ENCODE measurements at places on chromosomes 1 and 21.

DNA sequence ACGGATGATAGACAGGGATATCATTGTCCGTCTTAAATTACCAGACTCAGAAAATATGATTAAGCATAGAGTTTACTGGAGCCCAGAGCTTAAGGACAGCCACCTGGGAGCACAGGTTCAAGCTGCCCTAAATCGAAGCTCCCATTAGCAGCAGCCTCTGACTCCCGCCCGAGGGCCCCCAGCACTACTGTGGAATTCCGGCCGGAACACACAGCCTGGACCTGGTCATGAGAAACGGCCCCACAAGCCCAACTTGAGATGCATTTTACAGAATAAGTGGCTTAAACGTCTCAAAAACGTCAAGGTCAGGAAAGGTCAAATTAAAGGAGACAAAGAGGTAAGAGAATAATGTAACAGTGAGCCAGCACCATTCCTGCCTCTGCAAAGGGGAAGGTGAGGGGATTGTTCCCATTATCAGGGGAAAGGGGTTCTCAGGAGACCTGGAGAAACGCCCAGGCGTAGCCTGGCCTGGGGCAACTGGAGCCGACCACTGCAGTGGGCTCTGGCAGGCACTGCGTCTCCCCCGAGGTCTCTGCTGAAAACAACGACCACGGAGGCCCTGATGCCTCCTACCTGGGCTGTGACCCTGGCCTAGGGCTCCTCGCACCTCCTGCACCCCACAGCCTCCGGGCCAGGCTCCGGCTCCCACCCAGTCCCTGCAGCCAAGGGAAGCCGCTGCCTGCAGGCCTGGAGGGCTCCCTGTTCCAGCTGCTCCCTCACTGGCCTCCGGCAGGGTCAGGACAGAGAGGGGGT, 11.5 kb upstream of the COL6A1 start:
- DNase-seq: no peak

GRCh38 chr21:17513214-17514123, 626 bp downstream of the CXADR start:
- DNase-seq: no peak

DNA sequence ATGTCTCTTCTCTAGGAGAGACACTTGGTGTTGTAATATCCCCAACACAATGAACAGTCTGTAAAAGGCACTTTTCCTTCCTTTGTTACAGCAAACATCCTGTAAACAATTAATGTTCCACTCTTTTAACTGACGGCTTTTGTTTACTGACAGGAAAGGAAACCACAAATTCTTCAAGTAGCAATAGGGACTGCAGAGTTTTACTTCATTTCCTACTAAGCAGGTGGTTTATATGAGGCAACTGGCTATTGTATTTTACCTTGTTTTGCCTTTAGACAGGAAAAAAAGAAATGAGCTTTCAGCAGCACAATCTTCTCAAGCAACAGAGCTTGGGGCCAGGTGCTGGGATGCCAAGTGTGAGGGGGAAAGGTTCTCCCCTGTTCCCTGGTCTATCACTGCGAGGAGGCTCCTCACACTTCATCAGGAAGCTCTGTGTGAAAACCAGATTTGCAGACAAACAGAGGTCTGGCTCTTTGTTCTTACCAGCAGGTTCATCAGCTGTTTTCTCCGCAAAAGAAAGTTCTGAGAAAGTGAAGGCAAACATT, 51.2 kb downstream of the SIPA1L2 start:
- no peak for DNase-seq

GRCh38 chr21:33246506-33246905, 16.8 kb downstream of the IFNAR2 start:
- no peak for DNase-seq

GRCh38 chr1:201476670-201477344, 7.8 kb upstream of the PHLDA3 start:
- DNase-seq: no peak

- no peak for DNase-seq
Observed at GRCh38 chr1:230230948-230231773, 164.1 kb downstream of the GALNT2 start.

DNA sequence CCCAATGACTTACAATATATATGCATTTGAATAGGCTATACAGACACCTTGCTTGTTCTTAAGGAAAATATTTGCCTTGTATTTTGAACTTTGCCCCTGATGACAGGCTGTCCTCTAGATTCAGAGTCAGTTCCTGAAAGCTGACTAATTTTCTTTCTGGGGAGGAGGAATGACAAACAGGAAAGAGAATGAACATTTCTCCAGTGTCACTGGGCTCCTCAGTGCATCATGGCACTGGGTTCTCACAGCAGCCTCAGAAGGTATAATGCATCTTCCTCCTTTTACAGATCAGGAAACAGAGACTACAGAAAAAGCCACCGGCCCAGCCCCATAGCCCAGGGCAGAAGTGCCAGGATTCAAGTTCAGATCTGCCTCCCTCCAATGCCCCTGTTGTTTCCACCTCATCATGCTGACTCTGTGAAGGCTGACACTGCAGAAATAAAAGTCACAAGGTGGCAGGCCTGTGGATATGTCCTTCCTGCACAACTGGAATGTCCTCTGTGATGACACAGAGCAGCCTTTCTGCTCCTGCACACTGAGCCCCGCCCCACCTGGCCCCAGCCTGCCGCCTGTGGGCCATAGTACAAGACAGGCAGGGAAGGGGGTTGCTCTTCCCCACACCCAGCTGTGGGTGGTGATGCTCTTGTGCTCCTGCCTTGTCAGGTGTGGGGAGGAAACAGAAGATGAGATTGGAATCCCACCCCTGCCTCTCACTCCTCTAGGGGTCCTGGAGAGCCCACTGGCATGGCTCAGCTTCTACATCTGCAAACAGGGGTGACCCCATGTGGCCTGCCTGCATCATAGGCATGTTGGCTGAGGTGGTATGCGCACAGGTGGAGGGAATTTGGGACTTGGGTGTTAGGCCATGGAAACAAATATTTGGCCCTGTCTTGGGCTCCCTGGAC, 6.4 kb downstream of the TTC22 start:
- DNase-seq: no peak

DNA sequence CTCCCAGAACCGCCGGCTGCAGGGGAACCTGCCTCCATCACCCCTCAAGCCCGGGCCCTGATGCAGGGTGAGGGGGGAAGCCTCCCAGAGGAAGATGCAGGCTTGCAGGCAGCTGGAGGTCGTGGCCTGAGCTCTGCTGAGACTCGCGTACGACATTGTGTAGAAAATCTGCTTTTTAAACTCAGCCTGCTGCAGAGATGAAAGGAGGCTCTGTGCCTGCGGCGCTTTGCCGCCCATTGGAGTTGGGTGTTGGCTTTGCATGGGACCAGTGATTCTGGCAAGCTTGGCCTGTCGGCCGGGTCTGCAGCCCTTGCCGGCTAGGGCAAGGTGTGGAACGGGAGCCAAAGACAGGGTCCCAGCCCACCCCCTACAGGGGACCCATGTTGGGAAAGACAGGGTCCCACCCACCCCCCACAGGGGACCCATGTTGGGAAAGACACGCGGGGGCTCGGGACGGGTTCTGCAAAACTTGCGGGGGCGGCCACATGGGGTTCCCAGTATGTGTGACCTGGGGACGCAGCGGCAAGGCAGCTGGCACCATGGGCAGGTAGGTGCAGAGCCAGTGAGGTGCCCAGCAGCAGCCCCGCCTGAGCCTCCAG, 55.6 kb downstream of the SLX9 start:
- no peak for DNase-seq

DNA sequence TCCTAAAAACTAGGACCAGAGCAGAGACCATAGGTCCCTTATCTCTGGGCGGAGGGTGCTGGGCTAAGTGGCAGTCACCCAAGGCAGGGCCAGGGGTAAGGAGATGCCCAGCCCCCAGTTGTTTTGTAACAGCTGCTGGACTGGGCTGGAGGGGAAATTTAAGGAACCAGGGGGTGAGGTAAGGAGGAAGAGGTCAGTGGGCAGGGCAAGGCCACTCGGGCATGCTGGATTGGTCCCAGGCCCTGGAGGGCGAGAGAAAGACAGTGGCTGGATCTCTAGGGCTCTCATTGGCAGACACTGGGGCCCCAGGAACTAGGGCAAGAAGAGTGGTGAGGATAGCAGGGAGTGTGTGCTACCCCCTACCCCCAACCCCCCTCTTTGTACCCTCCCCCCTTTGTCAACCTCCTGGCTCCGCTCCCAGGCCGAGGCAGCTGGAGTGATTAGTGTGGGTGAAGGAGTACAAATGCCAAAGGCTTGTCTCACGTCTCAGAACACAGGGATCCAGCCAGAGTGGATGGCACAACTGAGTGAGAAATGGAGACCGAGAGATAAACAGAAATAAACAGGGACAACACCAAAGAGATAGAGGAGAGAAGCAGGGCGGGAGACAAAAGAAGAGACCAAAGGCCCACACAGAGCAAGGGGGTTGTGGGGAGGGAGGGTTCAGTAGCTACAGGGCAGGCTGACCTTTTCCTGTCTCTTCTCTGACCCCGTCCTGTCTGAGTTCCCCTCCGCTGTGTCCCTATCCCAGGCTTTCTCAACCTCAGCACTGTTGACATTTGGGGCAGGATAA, 20.5 kb upstream of the THRAP3 start:
- DNase-seq: no peak

DNA sequence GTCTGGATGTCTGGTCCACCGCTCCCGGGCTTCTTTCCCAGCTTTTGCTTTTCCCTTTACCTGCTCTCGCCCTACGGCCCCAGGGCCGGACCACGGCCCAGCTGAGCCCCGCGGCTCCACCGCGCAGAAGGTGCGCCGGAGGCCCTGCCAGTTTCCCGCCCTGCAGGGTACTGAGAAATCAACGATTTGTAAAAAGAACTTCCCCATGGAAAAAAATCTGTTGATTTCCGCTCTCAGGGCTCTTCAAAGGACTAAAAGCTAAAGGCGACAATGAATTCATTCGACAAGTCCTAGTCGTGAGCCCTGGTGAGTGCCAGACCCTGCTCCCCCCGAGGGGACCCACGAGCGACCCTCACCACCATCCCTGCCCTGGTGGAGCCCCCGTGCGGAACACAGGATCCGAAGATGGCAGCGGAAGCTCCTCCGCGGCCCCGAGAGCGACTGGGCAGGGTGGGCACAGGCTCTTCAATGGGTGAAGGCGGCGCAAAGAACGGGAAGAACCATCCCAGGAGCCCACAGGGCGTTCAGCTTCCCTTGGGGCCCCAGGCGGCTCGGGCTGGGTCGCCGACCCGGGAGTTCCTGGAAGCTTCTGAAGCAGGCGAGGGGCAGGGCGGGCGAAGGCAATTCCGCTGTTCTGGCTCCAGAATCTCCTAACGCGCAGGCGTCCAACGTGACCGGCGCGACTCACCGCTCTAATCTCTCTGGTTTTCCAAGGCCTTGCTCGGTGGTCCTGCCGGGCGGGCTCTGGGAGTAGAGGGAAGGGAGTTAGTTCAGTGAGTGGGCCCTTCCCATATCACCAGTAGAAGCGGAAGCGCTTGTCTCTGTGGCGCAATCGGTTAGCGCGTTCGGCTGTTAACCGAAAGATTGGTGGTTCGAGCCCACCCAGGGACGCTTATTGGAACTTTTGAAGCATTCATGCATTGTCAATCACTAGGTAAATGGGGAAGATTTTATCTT, 6.6 kb upstream of the RNU1-2 start:
- DNase-seq: peak; percentile 43

- peak; percentile 19 for DNase-seq
Observed at GRCh38 chr1:31663622-31664452, 19.2 kb upstream of the PEF1 start.

DNA sequence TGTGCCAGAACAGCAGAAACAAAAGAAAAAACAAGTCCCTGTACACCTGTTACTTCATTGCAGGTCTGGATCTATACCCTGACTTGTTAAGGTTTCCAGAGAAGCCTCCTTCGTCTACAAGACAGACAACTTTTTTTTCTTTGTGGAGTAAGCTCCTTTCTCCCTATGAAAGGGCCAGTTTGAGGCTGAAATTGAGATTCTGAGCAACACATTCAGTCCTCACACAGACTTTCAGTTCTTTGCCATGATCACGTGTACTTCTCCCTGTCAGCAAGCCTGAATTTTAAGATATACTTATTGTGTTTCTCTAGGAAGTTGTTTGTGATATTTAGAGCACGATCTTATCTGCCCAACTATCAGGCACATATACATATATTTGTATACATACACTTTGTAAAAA, 374.0 kb downstream of the NTNG1 start:
- DNase-seq: no peak

- no peak for DNase-seq
Observed at GRCh38 chr21:45558044-45558721, 15.9 kb upstream of the SLC19A1 start.

DNA sequence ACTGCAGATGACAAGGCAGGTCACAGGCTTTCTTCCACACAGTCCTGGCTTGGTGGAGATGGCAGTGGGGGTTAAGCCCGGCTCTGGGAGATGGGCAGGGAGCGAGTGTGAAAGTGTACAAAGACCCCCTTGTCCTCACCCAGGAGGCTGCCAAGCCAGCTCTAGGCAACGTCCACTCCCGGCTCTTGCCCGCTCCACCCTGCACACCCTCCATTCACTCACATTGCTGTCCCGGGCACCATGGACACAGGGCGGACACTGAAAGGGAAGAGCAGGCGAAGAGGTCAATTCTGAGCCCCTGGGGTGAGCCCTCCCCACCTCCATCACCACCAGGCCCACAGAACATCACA, 8.9 kb downstream of the COL16A1 start:
- DNase-seq: no peak

DNA sequence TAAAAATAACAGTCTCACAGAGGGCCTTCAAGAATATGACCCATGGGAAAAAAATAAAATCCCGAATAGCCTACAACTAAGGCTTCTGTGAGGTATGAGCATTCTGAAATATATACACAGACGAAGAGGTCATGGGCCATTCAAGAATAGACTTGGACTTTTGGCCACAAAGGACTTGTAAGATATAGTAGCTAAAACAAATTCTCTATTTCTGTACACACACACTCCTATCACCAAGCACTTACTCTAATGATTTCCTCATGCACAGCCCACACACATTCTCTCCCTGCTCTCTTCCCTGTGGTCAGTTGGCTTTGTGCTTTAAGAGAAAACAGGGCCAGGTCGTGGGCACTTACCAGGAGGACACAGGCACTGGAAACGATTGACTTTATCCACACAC, 69.7 kb upstream of the ADAM30 start:
- no peak for DNase-seq

GRCh38 chr1:23528250-23528978, 2.6 kb downstream of the E2F2 start:
- peak; percentile 58 for DNase-seq

DNA sequence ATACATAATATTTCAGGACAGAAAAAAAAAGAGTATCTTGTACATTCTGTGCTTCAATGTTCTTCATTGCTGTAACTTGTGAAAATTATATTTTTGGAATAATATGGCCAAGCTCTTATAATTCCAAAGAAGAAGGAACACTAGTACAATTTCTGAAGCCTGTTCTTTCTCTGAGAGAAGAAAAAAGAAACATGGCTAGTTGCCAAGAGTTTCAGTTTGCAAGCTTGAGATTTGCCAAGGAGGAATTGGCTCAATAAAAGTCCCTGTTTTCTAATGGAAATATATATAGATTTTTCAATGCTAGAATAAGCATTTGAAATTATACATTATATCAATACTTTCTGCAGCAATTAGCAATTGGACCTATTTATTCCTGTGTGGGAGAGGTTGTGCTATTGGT, 285.2 kb upstream of the NEGR1 start:
- no peak for DNase-seq

DNA sequence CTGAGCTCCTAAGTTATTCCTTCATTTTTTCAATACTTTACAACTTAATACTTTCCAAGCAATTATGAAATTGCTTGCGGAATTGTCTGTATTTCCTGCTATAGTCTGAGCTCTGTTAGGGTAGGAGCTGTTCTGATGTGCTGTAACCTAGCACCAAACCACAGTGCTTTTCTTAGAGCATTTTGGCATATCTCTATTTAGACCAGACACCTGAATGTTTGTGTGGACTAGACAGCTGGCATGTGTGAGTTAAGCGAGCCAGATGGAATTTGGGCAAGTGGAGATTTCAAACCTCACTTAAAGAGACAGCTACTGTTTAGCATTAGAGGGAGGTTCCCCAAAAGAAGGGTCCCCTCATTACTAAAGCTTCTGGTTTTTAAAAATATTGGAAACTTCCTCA, 106.1 kb downstream of the RWDD3 start:
- no peak for DNase-seq

Measured in stimulated activated CD8-positive, alpha-beta memory T cell treated with anti-CD3 and anti-CD28 coated beads, Interleukin-7, amount 100 ng/mL, for 4 hours (primary cell).